ENCODE measurements at places on chromosomes 5 and 9.

GRCh38 chr9:16071400-16071799 is 518.6 kb downstream of the CCDC171 start:
- DNase-seq = peak; percentile 76

- no peak for DNase-seq
Measured at GRCh38 chr5:96001262-96001661, 39.6 kb upstream of the ELL2 start.

GRCh38 chr9:35635730-35636129 is 15.0 kb downstream of the SIT1 start:
- no peak for DNase-seq

GRCh38 chr9:111501005-111501562 is 16.9 kb upstream of the ECPAS start:
- DNase-seq = no peak

DNA sequence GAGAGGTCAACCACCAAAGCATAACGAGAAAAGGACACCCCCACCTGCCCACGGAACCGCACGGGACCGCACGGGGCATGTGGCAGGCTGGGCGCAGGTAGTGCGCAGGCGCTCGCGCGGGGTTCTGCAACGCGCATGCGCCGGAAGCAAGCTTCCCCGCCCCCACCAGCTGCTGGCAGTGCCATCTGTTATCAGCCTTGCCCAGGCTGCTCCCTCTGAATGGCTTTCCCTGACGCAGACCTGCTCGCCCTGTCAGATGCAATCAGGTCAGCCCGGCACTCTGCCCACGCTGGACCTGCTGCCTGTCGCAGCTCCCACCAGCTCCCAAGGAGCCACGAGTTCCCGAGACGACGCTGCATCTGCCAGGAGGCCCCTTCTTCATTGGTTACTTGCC is 22.8 kb downstream of the PTCH1 start:
- no peak for DNase-seq

DNA sequence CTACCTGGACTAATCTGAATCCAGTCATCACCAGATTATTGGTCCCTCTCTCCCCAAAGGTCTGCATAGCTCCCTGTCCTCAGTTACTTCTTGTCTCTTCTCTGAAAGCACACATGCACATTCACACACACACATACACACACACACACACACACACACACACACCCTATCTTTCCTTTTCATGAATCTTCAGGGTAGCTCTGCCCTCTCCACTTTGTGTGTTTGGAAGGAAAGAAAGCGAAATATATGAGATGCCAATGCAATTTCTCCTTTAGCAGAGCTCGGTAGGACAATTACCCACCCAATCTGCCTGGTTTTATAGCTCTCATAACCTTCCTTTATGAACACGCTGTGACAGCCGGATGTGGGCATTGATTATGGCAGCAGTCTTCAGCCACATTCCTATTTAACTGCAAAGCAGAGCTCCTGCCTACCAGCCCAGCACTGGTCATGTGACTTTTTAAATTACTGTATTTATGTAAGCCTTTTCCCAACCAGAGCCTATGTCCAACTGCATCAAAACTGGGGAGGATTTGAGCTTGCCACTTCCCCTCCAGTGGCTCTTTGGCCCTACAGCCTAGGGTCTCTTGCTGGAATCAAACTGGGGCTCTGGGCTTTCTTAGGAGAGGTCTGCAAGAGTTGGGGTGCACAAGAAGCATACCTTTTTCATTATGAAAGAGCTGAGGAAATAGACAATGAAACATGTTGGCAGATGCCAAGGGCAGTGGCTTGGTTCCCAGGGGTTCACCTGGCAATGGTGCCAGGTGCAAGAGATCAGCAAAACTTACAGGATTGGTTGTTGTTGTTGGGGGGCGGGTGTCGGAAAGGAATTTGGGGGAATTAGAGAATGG is 20.8 kb upstream of the MATR3 start:
- DNase-seq = no peak

- no peak for DNase-seq
Measured at GRCh38 chr9:133589454-133590227, 19.5 kb downstream of the FAM163B start.

DNA sequence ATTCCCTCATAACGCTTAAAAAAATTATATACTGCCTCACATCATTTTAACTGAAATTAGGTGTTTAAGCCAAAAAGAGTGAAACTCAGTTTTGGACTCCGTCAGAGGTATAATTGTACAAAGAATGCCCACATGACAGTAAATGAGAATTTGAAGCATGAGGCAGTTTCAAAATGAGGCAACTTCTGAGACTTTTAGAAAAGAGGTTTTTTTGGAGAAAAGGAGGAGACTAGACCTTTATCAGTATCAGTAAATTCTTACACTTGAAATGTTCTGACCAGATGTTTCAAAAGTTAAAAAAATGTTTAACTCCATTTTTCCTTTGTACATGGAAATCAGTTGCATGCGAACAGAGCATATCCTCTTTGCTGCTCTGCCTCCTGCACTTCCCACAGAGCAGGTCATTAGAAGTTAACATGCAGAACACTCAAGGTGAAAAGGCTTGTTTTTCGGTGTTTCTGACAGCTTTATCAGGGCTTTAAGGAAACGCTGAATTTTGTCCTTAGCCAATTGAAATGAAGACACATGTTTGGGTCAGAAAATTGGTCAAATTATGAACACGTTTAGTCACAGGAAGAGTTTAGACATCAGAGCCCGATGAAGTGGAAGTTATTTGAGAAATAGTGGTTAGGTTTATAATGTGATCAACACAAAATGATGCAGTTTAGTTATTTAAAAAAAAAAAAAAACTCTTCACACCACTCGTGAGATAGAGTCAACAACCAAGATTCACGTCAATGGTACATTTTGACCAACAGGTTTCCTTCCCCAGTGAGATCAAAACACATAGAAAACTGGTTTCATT is 59.5 kb downstream of the PIK3R1 start:
- no peak for DNase-seq

DNA sequence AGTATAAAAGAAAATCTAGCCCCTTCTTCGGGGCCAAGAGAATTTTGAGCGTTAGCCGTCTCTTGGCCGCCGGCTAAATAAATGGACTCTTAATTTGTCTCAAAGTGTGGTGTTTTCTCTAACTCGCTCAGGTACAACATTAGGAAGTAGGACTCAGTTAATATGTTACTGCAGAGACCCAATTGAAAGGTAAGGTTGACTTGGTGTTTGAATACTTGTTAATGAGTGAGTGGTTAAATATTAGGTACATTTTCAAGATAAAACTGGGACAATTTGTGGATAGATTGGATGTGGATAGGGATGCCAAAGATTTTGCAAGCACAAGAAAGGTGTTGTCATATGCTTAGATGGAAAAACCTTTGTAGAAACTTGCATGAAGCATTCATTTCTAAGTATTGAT is 1177.3 kb upstream of the CDH18 start:
- DNase-seq = no peak

DNA sequence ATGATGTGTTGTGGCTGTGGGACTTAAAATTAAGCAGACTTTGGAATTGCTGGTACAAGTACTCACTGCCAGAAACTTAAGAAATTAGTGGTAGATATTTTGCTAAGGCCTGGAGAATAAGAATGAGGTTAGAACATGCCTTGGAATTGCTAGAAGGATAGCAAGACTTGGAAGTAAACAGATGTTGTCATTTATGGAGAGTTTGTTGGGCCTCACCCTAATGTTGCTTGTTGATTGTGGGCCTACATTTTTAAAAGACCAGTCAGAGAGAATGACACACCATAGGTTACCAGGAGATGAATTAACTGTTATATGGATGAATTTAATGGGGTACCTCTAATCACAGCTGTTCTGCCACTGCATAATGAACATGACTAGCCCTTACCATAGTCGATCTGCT is 120.1 kb upstream of the GAS1 start:
- DNase-seq = no peak

DNA sequence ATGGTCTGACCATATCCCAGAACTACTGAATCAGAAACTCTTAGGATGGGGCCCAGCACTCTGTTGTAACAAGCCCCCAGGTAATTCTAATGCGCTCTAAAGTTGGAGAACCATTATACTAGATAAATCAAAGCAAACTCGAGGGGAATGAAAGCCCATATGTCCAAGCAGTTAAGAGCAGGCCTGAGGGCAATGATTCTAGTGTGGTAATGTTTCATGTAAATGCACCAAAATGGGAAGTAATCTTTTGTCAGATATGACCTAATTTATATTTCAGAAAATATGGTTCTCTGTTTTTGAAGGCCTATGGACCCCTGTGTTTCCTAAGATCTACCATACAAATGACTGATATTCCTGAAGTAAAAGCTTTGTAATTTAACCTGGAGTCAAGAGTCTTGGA is 108.0 kb upstream of the PTGER4 start:
- no peak for DNase-seq

- DNase-seq = no peak
Measured at GRCh38 chr5:74575741-74576538, 64.6 kb downstream of the ENC1 start.

DNA sequence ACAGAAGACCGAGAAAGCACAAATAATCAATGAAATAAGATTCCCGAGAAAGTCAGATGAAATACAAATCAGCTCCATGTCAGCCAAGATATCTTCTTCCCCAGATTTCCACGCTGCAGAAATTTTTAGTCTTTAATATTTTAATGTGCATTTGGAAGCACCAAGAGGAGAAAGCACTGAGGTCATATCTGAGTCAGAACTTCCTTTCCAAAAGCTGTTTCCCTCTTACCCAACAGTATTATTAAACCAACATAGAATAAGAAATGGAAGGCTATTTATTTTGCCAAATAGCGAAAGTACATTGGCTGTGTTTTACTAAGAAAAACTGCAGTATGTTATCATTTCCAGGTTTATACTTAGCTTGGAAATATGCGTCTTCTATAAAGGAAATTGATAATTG is 772.1 kb upstream of the CDH9 start:
- DNase-seq = no peak

GRCh38 chr9:4504250-4504649 is 14.0 kb downstream of the SLC1A1 start:
- no peak for DNase-seq

DNA sequence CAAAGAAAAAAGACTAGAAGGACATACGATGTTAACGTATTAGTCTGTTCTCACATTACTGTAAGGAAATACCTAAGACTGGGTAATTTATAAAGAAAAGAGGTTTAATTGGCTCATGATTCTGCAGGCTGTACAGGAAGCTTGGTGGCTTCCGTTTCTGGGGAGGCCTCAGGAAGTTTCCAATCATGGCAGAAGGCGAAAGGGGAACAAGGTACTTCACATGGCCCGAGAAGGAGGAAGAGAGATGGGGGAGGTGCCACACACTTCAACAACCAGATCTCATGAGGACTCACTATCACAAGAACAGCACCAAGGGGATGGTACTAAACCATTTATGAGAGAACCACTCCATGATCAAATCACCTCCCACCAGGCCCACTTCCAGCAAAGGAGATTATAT is 110.1 kb downstream of the CARTPT start:
- no peak for DNase-seq

DNA sequence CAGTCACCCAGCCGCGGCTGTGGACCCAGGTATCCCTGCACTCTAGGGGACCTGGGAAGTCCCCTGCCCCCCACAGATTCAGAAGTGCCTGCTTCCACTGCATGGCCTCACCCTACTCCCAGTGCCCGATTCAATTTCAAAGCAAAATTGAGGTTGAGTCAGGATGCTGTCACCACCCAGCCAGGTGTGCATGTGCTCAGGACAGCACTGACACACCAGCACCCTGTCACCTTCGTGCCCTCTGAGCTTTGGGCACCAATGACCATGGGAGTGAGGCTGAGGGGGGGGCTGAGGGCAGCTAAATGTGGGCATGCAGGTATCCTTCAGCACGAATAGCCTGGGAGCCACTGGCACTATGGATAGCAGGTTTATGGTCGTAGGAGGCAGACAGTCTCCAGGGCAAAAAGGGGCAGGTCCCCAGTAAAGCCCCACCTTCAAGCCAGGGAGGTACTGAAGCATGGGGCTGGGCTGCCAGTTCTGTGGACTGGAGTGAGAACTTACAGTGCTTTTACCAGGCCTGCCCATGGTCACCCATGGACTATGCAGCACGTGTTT is 1151.6 kb upstream of the CDH6 start:
- DNase-seq = no peak

- no peak for DNase-seq
Measured at GRCh38 chr5:177507165-177507564, 2.5 kb downstream of the DOK3 start.

DNA sequence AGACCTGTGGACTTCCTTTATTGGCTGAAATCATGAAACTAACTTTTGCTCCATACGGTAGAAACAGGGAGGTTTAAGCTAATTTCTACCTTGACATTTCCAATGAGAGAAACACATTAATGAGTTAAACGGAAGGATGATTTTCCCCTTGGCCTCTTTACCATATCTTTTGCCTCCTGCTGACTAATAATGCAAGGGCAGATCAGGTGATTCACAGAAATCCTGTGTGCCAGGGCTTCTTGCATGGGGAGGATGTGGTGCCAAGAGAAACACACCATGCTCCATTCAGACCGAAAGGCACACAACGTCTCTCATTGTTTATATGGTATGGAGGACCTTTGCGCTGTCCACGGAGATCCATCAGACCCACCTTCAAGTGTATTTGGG is 17.4 kb upstream of the PRLR start:
- no peak for DNase-seq

DNA sequence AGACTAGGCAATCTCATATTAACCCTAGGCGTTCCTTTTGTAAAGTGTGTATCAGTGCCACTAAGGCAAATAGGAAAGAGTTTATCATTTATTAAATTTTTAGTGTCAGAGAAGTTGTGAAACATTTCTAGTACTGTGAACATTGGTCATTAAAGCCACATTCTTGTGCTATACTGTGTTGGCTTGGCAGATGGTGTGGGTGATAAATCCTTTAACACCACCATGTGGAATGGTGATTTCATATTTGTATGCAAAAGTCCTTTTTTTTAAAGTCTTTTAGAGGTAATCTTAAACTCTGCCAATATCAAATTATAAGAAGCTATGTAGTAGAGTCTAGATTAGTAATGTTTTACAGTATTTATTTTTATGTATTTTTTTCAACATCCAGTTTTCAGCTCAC is 18.1 kb downstream of the SLC12A2 start:
- no peak for DNase-seq

GRCh38 chr5:112475747-112476365 is 56.8 kb upstream of the EPB41L4A start:
- no peak for DNase-seq

GRCh38 chr5:150862070-150862469 is 15.7 kb downstream of the IRGM start:
- no peak for DNase-seq

GRCh38 chr5:32144378-32145207 is 29.5 kb downstream of the GOLPH3 start:
- DNase-seq = no peak

- peak; percentile 31 for DNase-seq
Measured at GRCh38 chr9:108676355-108676754, 179.4 kb downstream of the ACTL7B start.

DNA sequence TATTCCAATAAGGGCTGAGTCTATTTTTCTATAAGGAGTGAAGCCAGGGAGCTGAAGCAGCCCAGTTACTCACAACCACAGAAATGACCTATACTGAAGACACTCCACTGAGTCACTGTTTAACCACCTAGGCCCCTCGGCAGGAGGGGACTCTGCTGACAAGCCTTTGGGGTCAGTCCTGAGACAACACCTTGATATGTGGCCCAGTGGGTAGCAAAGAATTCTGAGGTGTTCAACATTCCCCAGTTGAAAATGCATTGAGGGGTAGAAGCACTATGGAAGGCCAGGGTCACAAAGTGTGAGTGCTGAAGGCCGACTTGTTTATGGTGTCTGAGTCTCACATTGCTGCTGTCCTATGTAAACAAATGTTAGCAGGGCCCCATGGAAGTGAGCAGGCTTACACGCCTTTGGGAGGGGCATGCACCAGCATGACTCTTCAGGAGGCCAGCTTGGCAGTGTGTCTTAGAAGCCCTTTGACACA is 112.6 kb upstream of the NFIL3 start:
- no peak for DNase-seq
